ENCODE measurements at places on chromosomes 3 and 15.

GRCh38 chr3:24562895-24563294, 68.2 kb upstream of the THRB start:
- no peak for DNase-seq

DNA sequence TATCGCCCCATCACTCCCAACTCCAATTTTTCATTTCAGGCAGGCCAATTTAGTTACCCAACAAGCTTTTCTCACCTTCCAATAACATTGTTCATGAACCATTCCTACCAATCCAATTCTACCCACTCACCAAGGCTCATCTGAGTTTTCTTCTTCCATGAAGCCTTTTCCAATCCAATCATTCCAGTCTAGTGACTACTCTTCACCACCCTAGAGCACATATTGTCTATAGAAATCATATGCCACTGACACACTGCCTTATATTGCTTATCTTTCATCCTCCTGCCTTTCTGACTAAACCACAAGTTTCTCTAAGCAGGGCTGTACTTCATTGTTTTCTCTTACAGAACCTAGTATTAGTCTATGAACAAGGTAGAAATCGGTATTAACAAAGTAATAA, 11.4 kb downstream of the CCDC14 start:
- no peak for DNase-seq

DNA sequence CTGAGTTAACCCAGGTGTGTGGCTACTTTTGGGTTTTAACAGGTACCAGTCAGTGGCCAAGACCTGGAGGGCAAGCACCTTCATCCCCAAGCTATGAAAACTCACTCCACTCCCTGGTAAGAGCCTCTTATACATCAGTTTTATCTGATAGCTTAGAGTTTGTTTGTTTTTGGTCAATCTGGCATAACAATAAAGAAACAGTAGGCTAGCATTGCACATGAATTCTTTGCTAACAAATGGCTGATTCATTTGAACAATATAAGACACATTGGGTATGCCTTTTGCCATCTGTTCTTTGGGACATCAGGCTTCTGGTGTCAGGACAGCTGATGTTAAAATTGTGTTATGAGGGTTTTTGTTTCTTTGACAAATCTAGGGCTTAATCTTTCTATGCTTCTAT, 125.0 kb upstream of the CGNL1 start:
- no peak for DNase-seq

GRCh38 chr15:34001536-34001935, 33.2 kb downstream of the CHRM5 start:
- DNase-seq = no peak

GRCh38 chr15:72070817-72071447, 47.0 kb downstream of the MYO9A start:
- no peak for DNase-seq

DNA sequence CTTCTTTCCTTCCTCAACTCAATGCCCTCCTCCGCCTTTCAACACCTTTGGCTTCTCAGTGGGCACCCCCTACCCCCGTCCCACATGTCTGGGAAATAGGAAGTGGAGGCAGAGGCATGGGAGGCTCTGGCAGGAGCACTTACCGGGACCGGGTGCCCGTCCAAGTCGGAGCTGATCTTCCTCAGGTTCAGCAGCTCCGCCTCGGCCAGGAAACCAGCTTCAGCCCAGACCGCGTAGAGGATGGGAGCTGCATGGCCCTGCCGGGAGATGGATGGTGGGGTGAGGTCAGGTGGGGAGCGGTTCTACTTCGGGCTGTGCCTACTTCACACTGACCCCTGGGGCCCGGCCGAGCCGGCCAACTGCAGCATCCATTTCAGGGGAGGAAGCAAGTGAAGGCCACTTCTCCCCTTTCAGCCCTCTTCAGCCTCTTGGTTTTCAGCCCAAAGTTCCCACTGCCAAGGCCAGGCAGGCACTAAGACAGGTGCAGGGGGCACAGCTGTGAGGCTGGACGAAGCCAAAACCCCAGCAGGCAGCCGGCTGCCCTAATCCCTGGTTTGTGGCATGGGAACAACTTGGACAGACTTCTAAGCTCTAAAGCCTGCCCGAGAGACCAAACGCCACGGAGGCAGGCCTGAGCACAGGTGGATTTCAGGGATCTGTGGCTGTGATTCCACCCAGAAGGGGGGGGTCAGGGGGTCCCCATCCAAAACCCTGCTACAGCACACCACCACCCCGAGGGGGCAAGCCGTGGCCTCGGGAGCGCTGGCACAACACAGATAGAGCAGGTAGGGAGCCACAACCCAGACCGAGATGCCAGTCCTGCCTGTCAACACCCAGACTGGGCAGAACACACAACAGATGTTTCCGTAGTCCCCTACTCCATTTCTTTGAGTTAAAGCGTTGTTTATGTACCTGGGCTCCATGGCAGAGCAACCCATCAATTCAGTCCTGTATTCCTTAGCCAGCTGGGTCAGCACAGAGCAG, 14.5 kb downstream of the TKT start:
- DNase-seq = no peak

- no peak for DNase-seq
Observed at GRCh38 chr3:61956236-61956635, 394.9 kb downstream of the PTPRG start.

DNA sequence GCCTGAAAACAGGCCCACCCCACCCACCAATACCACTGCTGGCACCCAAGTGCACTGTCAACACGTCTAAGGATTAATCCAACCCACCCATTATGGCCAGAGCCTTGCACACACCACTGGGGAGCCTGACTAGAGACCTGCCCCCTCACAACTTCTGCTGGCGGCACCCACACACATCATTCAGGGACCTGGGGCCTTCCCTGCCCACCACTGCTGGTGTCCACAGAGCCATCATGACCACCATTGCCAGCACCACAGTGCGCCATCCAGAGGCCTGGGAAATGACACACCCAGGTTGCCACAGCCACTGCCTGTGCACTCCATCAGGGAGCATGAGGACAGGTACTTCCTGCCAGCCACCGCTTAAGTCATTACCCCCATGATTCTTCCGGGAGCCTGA, 67.0 kb upstream of the IMPG2 start:
- no peak for DNase-seq

DNA sequence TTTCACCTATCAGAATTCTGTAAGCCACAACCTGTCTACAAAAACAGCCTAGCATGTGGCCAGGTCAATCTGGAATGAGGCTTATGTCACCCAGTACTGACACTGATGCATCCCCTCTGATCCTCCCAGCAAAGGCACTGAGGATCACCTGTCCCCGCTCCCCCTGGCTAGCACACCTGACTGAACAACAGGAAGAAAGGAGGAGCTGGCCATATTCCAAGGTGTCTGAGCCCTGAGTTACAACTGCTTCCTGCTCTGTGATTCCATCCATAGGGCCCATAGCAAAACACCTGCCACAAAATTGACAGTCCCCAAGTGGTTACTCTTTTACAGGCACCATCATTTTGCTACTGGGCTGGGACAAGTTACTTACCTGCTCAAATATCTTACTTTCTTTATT, 555.5 kb upstream of the CFAP20DC start:
- DNase-seq = no peak

- DNase-seq = peak; percentile 68
Observed at GRCh38 chr3:125051715-125052581, 3.8 kb downstream of the HEG1 start.

DNA sequence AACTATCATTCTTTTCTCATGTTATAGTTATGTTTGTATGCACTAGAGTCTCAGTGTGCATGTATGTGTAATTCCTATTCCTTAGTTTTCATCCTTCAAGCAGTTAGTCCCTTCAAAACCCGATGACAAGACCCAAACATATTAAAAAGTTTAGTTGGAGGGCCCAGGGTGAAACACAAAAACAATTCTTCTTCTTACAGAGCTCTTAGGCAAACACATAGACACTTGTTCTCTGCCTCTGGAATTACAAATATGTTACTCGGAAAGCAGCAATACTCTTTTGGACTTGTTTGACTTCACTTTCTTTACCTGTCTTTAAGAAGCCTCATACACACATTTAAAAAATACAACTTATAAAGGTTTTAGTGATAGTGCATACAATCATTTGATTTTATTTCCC, 763 bp upstream of the CNTN6 start:
- no peak for DNase-seq

- no peak for DNase-seq
Observed at GRCh38 chr3:138950006-138950644, 3.1 kb downstream of the FOXL2NB start.

GRCh38 chr15:39884351-39884750, 35.7 kb downstream of the GPR176 start:
- DNase-seq = no peak

DNA sequence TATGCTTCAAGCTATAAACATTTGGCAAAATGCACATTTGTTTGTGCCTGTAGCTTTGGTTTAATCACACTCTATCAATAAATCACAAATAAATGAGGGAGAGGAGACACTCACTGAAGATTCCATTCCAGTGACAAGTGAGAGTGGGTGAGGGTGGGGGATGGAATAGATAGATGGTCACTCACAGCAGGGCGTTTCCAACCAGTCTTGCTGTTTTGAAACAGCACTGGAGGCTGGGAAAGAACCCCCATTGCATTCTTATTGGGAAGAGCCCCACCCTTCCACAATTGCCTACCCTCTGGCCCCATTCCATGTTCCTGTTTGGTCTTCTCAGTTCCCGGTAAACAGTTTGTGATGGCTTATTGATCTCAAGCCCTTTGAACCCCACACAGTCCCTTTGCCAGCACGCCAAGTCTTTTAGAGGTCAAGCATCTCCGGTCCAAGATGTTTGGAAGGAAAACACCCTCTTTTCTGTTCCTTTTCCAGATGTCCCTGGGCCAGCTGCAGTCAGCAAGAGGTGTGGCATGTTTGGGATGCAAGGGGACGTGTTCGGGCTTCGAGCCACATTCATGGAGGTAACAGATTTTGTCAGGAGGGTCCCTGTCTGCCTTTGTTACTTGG, 30.7 kb downstream of the LMCD1 start:
- DNase-seq = no peak

- DNase-seq = no peak
Observed at GRCh38 chr15:34986771-34987480, 1.2 kb downstream of the ZNF770 start.

- no peak for DNase-seq
Observed at GRCh38 chr3:111607240-111607920, 12.2 kb upstream of the ZBED2 start.

GRCh38 chr15:61133361-61133760, 95.7 kb downstream of the RORA start:
- no peak for DNase-seq

DNA sequence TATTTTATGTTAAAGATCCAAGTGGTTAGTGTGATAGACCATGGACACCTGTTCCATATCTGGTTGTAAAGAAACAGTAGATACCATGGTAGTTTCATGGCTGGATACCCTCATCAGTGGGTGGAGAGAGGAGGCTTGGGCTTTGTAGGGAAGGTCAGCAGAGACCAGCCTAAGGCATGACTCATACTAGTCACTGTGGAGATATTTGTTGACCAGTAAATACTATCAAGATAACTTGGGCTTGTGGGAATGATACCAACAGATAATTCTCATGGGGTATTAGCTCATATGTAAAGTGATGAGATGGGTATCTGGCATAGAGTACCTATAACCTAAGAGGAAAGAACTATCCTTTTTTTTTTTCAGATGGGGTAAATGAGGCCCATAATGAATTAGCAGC, 354.5 kb downstream of the CACNA2D3 start:
- no peak for DNase-seq

- peak; percentile 75 for DNase-seq
Observed at GRCh38 chr15:77541421-77542181, 91.1 kb downstream of the LINGO1 start.

GRCh38 chr3:117674321-117674720, 964.7 kb downstream of the TUSC7 start:
- no peak for DNase-seq

- DNase-seq = no peak
Observed at GRCh38 chr3:175240921-175241320, 381.8 kb downstream of the NAALADL2 start.

DNA sequence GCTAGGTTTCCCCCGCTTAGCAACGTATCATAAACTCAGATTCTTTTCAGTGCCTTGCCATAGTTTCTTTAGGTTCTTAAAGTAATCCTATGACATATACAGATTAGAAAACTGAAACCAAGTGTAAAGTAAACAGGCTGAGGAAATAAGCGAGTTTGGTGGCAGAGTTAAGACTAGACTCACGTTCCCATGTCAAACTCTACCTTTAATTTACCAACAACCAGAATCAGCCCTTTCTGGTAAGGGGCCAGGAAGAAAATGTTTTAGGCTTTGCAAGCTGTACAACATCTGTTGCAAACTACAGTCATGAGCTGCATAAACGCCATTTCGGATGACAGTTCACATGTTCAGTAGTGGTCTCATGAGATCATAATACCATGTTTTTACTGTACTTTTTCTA, 128.0 kb upstream of the PRICKLE2 start:
- DNase-seq = no peak

DNA sequence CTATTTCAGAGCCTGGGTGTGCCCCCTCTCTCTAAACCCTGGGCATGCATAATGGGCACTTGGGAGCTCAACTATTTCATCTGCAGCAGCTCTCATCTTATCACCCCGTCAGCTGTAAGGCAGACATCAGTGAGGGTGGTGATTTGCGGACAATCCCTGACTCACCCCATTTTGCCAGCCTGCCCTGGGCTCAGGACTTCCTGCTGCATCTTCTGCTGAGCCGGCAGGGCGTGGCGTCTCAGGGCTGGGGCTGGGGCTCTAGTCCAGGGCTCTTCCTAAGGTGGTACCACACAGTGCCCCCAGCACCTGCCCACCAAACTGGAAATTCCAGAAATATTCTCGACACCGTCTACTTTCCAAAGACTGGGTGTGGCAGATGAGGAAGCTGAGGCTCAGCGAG, 925 bp upstream of the PSTPIP1 start:
- DNase-seq = peak; percentile 60

DNA sequence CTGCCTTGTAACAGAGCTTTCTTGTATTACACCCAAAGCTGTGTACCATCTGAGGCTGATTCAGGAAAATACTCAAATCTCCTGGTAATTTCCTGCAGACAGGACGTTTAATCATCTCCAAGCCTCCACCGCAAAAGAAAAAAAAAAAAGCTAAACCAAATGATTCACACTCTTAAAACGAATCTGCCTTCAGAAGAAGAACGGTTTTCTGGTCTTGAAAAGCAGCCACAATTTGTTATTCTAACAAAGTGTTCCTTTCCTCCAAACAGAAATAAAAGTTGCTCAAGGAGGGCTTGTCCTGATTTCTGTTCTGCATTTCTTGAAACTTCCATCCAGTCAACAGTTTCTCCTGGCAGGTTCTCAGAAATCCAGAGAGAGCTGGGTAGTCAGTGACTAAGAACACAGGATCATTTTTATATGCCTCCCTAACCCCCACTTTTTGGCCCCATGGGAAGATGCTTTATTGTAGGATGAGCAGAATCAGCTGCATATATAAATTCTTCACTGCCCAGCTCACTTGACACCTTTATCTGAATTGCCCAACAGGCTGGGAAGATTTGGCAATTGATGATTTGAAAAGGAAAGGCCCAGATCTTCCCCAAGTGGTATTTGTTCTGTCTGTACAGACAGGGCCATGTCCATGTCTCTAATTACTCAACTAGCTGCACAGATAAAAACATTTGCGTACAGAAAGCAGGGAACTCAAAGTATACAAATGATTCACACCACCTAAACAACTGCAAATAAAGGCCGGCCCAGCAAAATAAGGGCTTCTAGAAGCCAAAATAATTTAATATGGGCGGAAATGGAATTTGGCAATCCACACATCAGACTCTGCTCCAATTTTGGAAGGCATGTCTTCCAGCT, 41.0 kb upstream of the PRICKLE2 start:
- DNase-seq = no peak

All from sciatic nerve (tissue), 2 donors.